ENCODE measurements at places on chromosomes 13 and 19.
A peak's percentile ranks its signal among the peaks of the same experiment; 100 is the strongest.

- H3K36me3 ChIP-seq: no peaks in the 10 kb centered on the region
- H3K4me1 ChIP-seq: peaks cover 16% of the 10 kb centered on the region
- peaks cover 10% of the 10 kb centered on the region for H3K27me3 ChIP-seq
- no peak overlapping the region for H3K4me3 ChIP-seq
- no peak for DNase-seq
Measured at GRCh38 chr19:33903489-33903850, 106.8 kb downstream of the KCTD15 start.

DNA sequence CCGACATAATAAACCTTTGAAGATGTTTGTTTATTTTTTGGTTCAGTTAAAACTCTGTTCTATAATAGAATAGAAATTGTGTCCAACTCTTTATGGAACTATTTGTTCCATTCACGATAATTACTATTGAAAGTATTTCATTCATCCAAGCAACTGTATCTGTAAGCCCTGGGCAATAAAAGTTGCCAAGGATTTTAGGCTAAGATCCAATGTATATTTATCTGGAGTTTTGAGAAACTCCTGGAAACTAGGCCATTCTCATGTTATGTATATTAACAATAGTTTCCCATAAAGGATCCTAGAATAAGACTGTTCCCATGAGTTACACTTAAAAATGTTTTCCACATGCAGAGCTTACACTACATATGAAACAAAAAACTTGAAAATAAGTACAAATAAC, 261.6 kb downstream of the SLITRK6 start:
- H3K27ac ChIP-seq: no peak overlapping the region
- H3K4me1 ChIP-seq: no peaks in the 10 kb centered on the region
- no peak for DNase-seq
- H3K4me3 ChIP-seq: no peak overlapping the region
- H3K27me3 ChIP-seq: no peaks in the 10 kb centered on the region

DNA sequence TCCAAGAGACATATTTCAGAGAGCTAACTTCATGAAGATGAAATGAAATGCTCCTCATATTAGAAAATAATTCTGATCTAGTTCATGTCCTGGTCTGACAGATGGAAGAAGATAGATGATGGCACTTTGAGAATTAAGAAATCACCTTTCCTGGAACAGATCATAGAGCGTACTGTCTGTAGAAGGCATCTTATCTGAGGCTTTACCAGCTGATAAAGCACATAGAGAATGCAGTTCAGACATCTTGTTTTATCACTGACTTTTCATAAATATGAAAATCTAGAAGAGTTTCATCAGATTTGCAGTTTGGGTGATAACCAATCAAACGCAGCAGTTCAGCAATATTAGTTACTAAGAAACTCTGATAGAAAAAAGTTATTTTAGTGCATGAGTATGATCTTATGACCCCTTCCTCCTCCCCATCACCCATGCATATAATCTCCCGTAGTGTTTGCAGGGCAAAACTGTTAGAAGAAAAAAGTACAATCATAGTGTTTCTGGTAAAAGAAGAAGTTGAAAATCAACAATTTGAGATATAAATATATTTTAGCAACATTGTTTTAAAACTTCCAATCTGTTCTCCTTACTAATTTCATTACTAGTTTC, 585.2 kb downstream of the PCDH9 start:
- no peak overlapping the region for H3K27ac ChIP-seq
- peaks cover 2% of the 10 kb centered on the region for H3K4me1 ChIP-seq
- H3K27me3 ChIP-seq: no peaks in the 10 kb centered on the region
- no peak for DNase-seq

DNA sequence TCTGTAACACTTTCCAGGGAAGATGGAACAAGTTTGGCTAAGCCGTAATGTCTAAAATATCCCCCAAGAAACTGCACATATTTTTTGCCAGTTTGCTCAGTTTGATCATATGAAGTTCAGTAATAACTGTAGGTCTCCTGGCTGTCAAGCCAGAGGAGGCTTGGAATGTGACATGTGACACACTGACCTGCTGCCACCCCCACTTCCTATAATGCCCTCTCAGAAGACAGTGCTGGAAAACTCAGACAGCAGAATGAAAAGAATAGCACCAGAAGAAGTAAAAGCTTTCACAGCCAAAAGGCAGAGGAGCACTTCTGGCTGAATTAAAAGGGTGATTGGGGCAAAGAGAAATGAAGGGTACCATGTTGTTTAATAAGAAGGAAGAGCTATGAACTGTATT, 67.4 kb upstream of the UBAC2 start:
- H3K27ac ChIP-seq: no peak overlapping the region
- no peaks in the 10 kb centered on the region for H3K36me3 ChIP-seq
- H3K4me1 ChIP-seq: no peaks in the 10 kb centered on the region
- peaks cover 13% of the 10 kb centered on the region for H3K27me3 ChIP-seq
- H3K4me3 ChIP-seq: no peak overlapping the region
- no peak for DNase-seq

DNA sequence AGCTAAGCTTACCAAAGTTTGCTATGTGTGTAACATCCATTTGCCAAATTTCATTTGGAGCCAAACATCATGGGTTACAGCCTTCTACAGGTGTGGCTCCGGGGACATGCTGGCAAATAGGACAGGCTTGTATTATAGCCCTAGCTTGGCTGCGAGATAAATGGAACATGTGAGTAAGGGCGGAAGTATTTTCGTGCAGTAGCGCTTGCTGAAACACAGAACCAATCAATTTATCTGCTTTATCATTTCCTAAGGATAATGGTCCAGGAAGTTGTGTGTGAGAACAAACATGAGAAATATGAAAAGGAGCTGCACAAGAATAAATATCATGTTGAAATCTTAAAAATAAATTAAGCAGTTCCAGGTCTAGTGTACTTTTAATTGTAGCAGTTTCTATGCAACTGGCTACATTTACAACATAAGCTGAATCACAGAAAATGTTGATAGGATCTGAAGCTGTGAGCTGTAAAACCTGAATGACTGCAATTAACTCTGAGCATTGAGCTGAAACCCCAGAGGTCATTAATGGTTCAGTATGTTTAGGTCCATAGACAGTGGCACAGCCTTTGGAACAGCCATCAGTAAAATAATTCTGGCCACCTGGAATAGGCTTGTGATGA, 22.2 kb upstream of the ZNF100 start:
- no peak for DNase-seq

GRCh38 chr13:91311491-91311890, 36.0 kb upstream of the MIR17HG start:
- no peaks in the 10 kb centered on the region for H3K27me3 ChIP-seq
- no peaks in the 10 kb centered on the region for H3K4me1 ChIP-seq
- no peak overlapping the region for H3K27ac ChIP-seq
- DNase-seq: no peak
- no peak overlapping the region for H3K4me3 ChIP-seq

DNA sequence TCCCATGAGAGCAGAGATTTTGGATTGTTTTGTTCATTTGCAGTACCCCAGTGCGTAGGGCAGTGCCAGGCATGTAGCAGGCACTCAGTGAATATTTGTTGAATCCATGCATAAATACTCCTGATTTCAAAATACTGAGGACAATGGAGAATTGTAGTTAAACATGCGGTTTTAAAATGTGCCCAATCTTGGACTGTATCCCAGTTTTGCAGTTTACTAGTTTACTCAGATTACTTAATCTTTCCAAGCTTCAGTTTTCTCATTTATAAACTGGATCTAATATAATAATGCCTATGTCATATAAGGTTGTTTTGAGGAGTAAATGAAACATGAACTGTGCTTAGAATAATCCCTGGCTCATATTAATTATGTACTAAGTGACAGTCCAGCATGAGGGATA, 39.0 kb downstream of the RCBTB2 start:
- H3K36me3 ChIP-seq: peaks cover 10% of the 10 kb centered on the region
- H3K27ac ChIP-seq: no peak overlapping the region
- H3K27me3 ChIP-seq: no peaks in the 10 kb centered on the region
- H3K4me1 ChIP-seq: no peaks in the 10 kb centered on the region

- H3K36me3 ChIP-seq: peaks cover 5% of the 10 kb centered on the region
- H3K4me3 ChIP-seq: no peak overlapping the region
- no peak for DNase-seq
- H3K4me1 ChIP-seq: peaks cover 6% of the 10 kb centered on the region
- no peak overlapping the region for H3K27ac ChIP-seq
Measured at GRCh38 chr13:99301913-99302636, 5.1 kb downstream of the GPR183 start.

- no peak overlapping the region for H3K27ac ChIP-seq
- H3K27me3 ChIP-seq: no peaks in the 10 kb centered on the region
Measured at GRCh38 chr13:99294958-99295357, 12.2 kb downstream of the GPR183 start.

DNA sequence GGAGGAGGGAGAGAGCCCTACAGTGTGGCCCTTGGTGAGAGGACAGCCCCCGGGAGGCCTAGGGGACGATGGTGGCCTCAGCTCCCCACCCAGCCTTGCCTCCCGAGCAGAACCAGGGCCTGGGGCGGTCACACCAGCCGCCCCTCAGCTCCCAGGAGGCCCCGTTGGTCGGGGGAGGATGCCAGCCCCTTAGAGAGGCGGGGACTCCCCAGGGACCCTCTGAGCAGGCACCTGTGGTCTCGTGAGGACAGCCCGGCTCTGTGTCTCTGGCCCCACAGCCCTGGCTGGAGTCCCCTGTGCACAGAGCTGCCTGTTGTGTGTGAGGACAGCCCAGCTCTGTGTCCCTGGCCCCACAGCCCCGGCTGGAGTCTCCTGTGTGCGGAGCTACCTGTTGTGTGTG, 158.8 kb downstream of the KDM4B start:
- no peak for DNase-seq
- peaks cover 26% of the 10 kb centered on the region for H3K36me3 ChIP-seq
- peaks cover 50% of the 10 kb centered on the region for H3K4me1 ChIP-seq
- H3K4me3 ChIP-seq: no peak overlapping the region
- H3K27me3 ChIP-seq: no peaks in the 10 kb centered on the region

DNA sequence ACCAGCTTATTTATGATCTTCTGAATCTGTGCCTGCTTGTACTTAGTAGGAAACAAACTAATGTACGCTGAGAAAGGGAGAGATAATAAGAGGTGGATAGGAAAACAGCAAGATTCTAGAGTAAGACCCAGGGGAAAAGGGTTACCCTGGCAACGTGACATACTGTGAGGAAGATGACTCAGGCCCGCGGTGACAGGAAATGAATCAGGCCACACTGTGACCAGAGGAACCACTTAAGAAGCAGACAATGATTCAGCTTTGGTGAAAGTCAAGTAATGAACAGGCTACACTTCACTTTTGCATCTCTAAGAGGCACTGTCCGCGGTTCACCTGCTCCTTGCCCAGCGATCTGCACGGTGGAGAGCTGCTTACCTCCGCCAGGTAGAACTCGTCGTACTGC, 158.2 kb downstream of the NALCN start:
- DNase-seq: peak; percentile 94
- H3K4me3 ChIP-seq: no peak overlapping the region
- no peaks in the 10 kb centered on the region for H3K27me3 ChIP-seq
- peaks cover 2% of the 10 kb centered on the region for H3K4me1 ChIP-seq
- H3K27ac ChIP-seq: no peak overlapping the region
- H3K36me3 ChIP-seq: no peaks in the 10 kb centered on the region

DNA sequence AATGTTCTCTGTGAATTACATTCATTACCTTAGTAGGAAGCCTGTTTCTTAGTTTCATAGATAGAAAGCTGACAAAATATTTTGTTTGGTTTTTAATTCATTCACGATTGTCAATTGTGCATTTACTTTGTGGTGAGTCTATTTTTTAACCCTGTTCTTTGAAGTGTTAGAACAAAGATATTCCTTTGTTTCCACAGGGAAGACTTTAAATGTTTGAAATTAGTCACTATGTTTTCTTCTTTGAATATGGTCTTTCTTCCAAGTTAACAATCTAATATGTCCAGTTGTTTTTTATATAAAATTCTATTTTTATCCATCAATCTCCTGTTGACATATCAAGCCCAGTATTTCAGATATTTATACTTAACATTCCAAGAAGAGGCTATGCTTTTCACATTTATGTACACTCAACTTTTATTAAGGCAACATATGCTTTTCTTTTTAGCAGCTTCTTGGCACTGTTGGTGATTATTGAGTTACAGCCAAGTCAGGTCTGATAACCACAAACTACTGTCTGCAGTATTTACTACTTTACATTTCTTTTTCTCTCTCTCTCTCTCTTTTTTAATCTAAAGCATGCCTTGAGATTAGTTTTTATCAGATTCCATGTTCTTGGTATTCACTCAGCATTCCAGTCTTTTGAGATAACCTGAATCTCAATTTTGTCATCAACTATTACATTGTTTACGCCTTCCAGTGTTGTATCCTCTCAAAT, 812.8 kb upstream of the SLC10A2 start:
- H3K27me3 ChIP-seq: no peaks in the 10 kb centered on the region
- no peaks in the 10 kb centered on the region for H3K4me1 ChIP-seq
- no peak overlapping the region for H3K27ac ChIP-seq
- no peaks in the 10 kb centered on the region for H3K36me3 ChIP-seq
- no peak overlapping the region for H3K4me3 ChIP-seq
- no peak for DNase-seq

GRCh38 chr13:33279414-33280278, 5.9 kb downstream of the STARD13 start:
- no peak overlapping the region for H3K4me3 ChIP-seq
- H3K27me3 ChIP-seq: no peaks in the 10 kb centered on the region
- DNase-seq: peak; percentile 80
- H3K36me3 ChIP-seq: no peaks in the 10 kb centered on the region
- peak overlapping the region; percentile 93 for H3K27ac ChIP-seq

- peak overlapping the region; percentile 62 for H3K4me3 ChIP-seq
- H3K36me3 ChIP-seq: no peaks in the 10 kb centered on the region
- no peaks in the 10 kb centered on the region for H3K27me3 ChIP-seq
- no peak overlapping the region for H3K27ac ChIP-seq
- DNase-seq: peak; percentile 96
Measured at GRCh38 chr19:43474986-43475705, 9.7 kb upstream of the LYPD3 start.

DNA sequence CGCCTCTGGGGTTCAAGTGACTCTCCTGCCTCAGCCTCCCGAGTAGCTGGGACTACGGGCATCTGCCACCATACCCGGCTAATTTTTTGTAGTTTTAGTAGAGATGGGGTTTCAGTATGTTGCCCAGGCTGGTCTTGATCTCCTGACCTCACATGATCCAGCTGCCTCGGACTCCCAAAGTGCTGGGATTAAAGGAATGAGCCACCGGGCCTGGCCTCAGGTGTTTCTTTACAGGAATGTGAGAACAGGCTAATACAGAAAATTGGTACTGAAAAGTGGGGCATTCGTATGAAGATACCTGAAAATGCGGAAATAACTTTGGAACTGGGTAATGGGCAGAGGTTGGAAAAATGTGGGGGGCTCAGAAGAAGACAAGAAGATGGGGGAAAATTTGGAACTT, 2.8 kb upstream of the CDC16 start:
- H3K27me3 ChIP-seq: peaks cover 23% of the 10 kb centered on the region
- DNase-seq: no peak
- peaks cover 3% of the 10 kb centered on the region for H3K36me3 ChIP-seq
- H3K27ac ChIP-seq: no peak overlapping the region
